ENCODE measurements at places on chromosomes 6 and 20.

DNA sequence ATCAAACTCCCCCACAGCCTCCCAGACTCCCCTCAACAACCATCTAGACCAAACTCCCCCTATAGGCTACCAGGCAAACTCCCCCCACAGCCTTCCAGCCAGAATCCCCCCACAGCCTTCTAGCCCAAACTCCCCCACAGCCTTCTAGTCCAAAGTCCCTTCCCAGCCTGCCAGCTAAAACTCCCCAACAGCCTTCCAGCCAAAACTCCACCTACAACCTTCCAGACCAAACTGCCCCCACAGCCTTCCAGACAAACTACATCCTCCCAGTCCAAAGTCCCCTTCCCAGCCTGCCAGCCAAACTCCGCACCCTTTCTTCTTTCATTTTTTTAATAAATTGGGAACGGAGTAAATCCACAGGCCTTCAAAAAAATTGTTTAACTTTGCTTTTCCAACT lies 37.4 kb upstream of the SYNDIG1 start:
- DNase-seq = no peak

- no peak for DNase-seq
Observed at GRCh38 chr6:3997177-3997770, 81.7 kb downstream of the FAM217A start.

GRCh38 chr20:59455402-59456341 lies 148.7 kb upstream of the PHACTR3 start:
- no peak for DNase-seq

DNA sequence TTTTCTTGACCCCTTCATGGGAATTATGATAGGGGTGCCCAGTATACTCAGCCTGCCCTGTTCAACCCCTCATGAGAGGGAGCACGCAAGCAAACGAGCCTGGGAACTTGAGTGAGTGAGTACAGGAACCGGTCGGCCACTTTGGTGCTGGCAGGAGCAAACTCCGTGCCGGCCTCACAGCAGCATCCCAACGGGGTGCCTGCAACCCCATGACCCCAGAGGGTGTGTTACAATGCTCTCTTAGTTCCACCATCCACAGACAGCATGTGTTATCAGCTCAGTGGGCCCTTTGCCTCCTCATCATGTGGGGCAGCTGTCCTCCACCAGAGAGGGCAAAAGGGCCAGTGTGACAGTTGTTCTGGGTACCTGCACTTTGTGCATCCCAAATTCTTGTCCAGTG lies 289.8 kb downstream of the FRK start:
- DNase-seq = no peak

DNA sequence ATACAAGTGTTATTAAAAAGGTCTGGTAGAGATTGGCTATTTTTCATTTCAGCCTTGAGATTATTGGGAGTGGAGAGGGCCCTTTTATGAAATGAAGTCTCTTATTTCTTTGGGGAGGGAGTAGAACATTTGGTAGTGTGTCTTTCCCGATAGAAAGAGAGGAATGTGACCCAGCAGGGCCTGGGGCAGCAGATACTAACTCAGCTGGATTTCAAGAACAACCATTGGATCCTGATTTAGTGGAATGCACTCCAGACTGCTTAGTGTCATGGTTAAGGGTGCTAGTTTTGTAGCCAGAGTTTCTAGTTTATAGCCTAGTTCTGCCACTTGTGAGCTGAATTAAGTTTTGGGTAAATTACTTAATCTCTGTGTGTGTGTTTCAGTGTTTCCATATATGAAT lies 18.4 kb upstream of the FLRT3 start:
- DNase-seq = no peak

GRCh38 chr20:38873050-38873581 lies 53.1 kb upstream of the FAM83D start:
- peak; percentile 73 for DNase-seq

GRCh38 chr20:50837532-50838321 lies 42.9 kb downstream of the BCAS4 start:
- DNase-seq = peak; percentile 45

DNA sequence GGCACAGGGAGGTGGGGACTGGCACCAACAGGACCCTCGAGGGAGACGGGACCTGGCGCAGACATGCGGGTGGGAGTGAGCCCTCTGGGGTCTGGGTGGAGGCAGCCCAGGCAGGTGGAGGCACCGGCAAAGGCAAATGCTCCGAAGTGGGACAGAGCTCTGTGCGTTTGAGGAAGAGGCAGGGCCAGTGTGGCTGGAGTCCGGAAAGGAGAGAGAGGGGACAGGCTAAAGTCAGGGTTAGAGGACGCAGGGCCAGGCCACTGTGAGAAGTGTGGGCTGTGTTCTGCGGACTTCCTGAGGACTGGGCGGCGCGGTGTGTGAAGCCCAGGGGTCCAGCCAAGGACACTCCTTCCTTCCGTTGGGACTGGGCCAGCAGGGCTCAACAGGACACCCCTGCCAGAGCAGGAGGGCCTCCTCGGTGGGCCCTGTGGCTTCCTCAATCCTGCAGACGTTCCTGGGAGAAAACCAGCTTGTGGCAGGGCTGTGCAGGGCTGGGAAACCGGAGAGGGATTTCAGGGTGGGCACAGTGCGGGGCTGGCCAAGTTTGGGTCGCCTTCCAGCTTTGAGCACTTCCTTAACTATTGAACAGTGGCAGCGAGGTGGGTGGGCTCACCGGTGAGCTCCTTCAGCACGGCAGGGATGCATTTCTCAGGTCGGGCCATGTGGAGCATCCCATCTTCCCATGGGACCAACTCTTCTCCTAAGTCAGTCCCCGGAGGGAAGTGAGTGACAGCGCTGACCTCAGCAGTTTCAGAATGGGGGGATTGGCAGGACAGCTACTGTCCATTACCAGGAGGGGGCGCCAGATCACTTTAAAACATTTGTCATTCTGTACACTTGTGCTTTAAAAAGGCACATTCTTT lies 22.5 kb downstream of the MOCS3 start:
- DNase-seq = peak; percentile 46

DNA sequence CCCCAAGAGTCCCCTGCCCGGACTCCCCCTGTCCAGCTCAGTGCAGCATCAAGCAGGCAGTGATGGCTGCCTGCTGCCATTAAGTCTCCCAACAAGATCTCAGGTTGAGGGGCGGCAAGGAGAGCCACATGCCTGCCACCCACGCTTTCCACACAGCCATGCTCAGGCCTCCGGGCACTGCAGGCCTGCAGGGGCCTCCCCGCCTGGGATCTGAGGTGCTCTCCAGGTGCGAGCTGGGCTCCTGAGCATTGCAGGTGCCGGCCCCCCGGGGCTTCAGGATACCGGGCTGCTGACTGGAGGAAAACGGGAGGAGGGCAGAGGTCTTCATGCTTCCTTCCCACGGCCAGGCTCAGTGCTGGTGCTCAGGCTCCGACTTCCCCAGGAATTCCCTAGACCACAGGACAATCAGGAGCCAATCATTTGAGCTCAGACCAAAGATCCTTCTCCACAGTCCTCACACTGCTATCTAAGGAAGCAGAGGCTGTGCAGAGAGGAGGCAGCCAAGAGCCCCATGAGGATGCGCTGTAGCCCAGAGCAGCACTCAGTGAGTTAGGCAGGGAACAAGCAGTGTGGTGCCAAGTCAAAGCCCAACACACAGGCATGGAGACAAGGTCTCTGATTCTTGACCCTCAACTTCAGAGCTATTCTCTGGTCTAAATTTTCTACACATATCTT lies 52.7 kb downstream of the PYGB start:
- no peak for DNase-seq

DNA sequence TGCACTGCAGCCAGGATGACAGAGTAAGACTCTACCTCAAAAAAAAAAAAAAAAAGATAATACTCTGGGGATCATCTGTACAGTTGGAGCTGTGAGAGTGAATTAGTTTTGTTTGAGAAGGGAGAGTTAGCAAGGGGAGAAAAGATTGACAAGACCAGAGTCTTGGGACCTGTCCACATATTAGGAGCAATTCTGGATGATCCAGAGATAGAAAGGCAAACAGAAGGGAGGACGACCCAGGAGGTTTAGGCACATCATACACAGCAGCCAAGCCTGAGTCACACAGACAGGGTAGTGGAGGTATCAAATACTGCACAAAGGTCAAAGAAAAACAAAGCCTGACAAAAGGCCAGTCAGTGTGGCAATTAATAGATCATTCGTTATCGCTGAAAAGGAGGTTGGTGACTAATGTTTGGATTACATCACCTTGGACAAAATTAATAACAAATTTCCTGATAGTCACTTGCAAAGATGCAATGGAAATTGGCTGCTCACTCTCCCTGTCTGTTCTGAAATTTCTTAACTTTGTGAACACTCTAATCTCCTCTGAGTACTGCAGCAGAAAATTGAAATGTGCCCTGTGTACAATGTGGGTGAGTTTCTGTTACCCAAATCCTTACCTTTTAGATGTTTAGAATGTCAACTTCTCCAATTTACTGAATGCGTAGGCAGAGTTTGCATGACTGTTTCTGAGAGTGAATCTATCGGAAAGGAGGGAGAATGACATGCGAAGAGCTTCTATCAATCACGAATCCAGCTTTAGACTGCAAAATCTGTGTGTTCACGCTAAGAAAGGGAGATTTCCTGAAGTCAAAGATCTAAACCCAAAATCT lies 105.4 kb downstream of the TSHZ2 start:
- no peak for DNase-seq

DNA sequence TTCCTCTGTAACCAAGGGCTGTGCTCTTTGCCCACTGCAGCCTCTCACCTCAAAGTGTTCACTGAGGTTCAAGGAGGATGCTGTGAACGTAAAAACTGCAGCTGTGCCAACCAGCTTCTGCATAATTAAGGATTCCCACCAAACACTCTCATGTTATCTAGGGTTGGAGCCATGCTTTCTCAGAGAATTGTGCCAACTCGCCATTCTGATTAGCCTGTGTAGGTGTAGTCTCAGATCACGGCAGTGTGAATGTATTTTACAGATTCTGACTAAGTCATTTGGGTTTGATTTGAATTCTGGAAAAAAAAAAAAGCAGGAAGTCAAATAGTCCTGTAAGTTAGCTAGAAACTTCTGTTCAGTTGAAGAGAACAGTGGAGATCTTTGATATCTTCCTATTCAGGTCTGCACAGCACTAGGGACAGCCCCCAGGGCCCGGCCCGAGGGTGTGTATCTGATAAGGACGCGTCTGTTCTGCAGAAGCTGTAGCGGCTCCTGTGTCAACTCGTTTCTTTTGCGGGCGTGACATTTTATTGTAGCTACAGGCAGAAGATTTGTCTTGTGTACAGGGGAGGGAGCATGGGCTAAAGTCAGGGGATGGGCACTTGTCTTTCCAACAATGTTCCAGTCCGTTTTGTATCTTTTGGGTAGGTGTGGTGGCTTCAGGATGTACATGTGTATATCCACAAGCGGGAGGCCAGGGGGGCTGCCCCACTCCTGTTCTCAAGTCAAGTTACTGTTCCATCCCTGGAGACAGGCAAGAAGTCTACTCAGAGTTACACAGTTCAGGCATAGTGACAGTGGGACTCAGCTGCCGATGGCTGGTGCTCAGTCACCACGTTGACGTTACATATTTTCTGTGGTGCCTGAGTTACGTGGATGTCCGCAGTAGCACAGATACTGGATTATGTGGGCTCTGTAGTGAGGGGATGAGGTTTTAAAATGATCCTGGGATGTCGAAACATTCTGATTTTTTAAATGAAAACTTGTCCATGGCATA lies 12.4 kb downstream of the IRF4 start:
- peak; percentile 91 for DNase-seq

- no peak for DNase-seq
Observed at GRCh38 chr20:54174457-54175175, 830 bp upstream of the CYP24A1 start.

- no peak for DNase-seq
Observed at GRCh38 chr20:5195655-5196054, 68.8 kb downstream of the CDS2 start.

DNA sequence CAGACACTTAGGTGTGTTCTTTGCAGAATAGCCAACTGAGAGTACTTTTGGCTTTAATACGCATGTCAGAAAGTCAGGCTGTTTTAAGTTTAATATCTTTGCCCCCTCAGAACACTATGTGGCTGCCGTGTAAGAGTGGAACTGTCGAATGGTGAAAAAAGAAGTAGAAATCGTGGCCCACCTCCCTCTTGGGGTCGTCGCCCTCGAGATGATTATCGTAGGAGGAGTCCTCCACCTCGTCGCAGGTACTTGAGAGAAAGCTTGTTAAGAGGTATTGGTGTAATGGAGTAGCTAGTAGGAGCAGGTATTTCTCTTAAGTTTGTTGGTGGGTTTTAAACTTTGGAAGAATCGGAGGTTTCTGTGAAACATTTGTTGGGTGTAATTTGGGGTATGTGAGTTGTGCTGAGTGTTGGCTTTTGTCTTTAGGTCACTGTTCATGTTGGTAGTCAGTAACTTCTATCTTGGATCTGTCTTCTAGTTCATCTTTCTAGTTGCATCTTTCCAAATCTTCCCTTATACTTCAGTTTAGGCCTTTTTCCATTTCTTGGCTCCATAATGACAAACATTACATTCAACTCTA lies 4.7 kb downstream of the SRSF3 start:
- no peak for DNase-seq

DNA sequence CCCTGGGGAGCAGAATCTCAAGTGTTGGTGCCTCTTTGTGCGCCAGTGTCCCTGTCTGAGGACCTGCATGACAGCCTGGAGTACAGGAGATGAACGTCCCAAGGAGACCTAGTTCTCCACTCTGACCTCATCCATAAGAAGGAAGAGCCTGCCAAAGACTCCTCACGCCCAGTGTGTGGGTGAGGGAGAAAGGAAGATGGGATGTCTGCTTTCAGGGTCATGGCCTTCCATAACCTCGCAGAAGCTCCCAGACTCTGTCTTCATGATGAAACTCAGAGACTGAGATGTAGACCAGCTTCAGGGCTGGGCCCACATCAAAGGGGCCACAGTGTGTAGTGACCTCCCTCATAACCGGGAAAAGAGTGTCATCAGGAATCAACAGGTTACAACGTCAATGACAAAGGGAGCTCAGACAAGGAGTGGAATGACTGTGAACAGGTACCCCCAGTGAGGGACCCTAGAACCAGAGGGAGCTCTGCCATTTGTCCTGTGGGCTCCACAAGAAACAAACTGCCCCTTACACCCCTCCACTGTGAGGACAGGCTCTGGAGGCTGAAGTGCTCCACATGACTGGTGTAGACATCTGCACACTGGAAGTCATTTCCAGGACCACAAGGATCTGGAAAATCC lies 8.1 kb downstream of the HLA-DQB1 start:
- no peak for DNase-seq

DNA sequence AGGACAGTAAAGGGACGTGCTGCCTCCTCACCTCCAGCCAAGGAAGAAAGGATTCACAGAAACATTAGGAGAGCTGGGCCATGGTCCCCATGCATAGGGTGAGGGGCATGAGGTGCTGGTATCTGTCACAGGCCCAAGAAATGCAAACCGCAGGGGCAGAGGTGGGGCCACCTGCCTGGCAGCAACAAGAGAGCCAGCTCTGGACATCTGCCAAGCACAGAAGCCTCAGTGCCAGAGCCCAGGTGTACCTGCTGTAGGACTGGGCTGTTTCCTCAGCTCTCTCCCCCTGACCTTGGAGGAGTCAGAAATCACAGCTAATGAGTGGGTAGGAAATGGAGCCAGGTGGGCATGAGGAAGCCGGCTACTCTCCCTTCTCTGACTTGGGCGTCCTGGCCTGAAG lies 45.3 kb downstream of the SLC2A12 start:
- no peak for DNase-seq

GRCh38 chr6:125918230-125918629 lies 38.3 kb upstream of the HINT3 start:
- DNase-seq = no peak

GRCh38 chr20:7828437-7828836 lies 111.8 kb downstream of the HAO1 start:
- no peak for DNase-seq
